Smooth muscle cell of the umbilical artery (primary cell): ENCODE measurements at places on chromosomes 1 and 21. TPM values are rescaled to one million over a fixed set of nuclear protein-coding genes. Genes with fewer than 3 reads are reported as not detected.

The ROR1 gene
- 3.6 and 9.1 TPM in 2 replicates for total RNA-seq

The PRAMEF8 gene
- total RNA-seq = not detected in 2 replicates

The VWA5B1 gene
- not detected in 2 replicates for total RNA-seq

The KRTAP12-2 gene
- not detected in 2 replicates for total RNA-seq

The GPR157 gene
- total RNA-seq = 3.6 and 4.7 TPM in 2 replicates

The MIXL1 gene
- total RNA-seq = not detected in 2 replicates

The COL18A1 gene
- total RNA-seq = 203 and 239 TPM in 2 replicates

The RIIAD1 gene
- total RNA-seq = not detected in 2 replicates

The LDLRAD1 gene
- total RNA-seq = not detected in 2 replicates

The KAZN gene
- total RNA-seq = 4.8 and 8.3 TPM in 2 replicates

The EPHB2 gene
- total RNA-seq = 37.7 and 58.8 TPM in 2 replicates

The PKP1 gene
- total RNA-seq = 0.30 and 3.5 TPM in 2 replicates

The CELA2B gene
- not detected in 2 replicates for total RNA-seq

The NEGR1 gene
- total RNA-seq = 14.0 and 22.6 TPM in 2 replicates
